Mammary epithelial cell (primary cell): ENCODE measurements at places on chromosomes 1 and 21. TPM values are rescaled to one million over a fixed set of nuclear protein-coding genes. Genes with fewer than 3 reads are reported as not detected.

ANKRD45 gene
- not detected for polyA plus RNA-seq

PTPN14 gene
- polyA plus RNA-seq: 52.9 TPM

IGSF5 gene
- not detected for polyA plus RNA-seq

SPATA6 gene
- 1.3 TPM for polyA plus RNA-seq

TRIM63 gene
- not detected for polyA plus RNA-seq

PCBP3 gene
- 0.05 TPM for polyA plus RNA-seq

TRIM58 gene
- not detected for polyA plus RNA-seq

RGSL1 gene
- polyA plus RNA-seq: not detected

DLGAP3 gene
- 0.02 TPM for polyA plus RNA-seq
